ENCODE measurements at places on chromosomes 12 and 14.
A peak's percentile ranks its signal among the peaks of the same experiment; 100 is the strongest.

GRCh38 chr14:38124506-38124905, 83.2 kb upstream of the SSTR1 start:
- DNase-seq = no peak

GRCh38 chr12:30015631-30016337, 232.0 kb upstream of the TMTC1 start:
- no peak for DNase-seq

GRCh38 chr14:100738269-100738691, 11.6 kb downstream of the DLK1 start:
- DNase-seq = no peak

- no peak for DNase-seq
Measured at GRCh38 chr12:63222582-63222981, 71.6 kb upstream of the AVPR1A start.

DNA sequence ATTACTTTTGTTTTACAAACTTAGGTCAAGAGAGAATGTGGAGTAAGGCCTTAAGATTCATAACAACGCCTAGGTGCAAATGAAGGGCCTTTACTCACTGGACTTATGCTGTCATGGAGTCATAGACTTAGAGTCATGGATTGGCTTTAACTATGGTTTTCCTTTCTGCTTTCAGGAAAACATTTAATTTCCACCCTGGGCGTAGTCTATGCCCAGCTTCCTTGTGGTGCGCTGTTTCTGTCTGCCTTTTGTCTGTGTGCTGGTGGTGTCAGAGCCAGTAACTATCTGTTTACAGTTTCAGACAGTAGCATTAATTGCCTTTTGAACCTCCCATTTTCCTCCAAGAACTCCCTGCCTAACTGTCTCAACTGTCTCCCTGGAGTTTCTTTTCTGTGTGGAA, 31.8 kb upstream of the COX6A1 start:
- DNase-seq = no peak

GRCh38 chr14:61197416-61197815, 83.7 kb downstream of the TMEM30B start:
- no peak for DNase-seq

GRCh38 chr14:99995700-99996356, 69.4 kb upstream of the EVL start:
- peak; percentile 64 for DNase-seq

- no peak for DNase-seq
Measured at GRCh38 chr12:122035292-122035691, 13.6 kb downstream of the BCL7A start.

DNA sequence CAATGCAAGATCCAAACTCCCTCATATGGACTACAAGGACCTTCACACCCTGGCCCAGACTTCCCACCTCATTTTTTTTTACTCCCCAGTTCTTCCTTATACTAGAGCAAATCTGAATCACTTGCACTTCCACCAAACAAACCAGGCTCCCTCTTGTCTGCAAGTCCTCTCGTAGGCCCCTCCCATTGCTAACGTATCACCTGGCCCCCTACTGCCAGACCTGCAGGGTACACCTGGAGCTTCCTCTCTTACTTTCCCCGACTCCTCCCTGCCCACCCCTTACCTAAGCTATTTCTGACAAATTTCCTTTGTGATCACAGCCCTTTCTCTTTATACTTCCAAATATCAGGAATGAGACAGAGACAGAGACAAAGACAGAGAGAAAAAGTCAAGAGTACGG, 463.9 kb downstream of the GALC start:
- DNase-seq = no peak

DNA sequence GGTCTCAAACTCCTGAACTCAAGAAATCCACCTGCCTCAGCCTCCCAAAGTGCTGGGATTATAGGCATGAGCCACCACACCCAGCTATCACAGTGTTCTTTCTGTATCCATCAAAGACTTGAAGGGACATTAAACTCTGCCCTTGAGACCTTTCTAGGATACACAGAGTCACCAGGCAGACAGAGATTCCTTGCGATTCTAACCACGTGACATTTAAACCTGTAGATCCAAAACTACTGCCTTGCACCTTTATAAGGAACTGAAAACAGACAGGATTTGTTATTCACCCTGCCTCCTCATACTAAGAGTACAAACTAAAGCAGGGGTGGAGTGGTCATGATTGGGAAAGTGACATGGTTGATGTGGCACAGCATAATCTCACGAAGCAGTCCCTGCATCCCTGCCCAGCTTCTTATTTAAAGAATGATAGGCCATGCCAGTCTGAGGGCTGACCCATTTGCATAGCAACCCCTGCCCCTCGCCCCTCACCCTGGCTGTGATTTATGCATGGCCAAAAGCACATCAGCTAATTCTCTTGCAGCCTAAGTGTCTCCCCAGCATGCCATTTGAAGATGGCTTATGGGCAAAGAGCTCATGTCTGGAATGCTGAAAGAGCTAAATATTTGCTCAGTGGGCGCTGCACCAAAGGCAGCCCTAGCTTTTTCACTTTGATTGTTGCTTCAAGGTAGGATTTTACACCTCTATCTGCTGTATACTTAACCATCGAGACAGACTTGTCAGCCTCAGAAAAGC, 43.2 kb upstream of the MYBPC1 start:
- no peak for DNase-seq

GRCh38 chr14:67602076-67602475, 2.0 kb upstream of the PIGH start:
- no peak for DNase-seq

DNA sequence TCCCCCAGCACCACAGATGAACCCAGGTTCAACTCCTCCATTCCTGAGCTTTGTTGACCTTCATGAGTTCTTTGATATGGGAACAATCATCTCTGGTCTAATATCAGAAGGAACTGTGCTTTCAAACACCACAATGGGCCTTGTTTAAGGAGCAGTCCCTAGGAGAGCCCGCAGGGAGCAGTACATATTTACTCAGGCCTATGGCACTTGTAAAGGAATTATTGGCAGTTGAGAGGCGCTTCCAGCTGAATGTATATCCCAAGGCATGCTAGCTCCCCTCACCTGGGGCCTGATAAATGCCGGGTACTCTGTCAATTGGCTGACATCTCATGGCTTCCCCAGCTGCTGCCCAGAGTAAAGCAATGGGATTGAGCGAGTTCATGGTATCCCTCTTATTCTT, 76.2 kb downstream of the ZFP36L1 start:
- DNase-seq = no peak

DNA sequence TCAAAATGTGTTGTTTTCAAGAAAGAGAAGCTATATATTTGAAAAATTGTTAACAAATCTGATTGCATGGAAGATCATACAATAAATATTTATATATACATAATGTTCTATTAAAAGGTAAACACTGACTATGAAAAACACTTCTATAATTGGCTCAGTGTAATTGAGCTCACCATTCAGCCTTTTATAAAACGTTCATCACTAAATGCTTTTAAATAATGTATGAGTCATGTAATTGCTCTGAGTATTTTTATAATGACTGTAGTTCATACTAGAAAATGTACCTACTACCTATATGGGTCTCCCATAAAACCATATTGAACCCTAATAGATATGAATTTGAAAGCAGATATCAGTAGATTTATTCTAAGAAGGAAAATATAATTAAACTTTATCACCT, 240.4 kb upstream of the MGAT4C start:
- no peak for DNase-seq

DNA sequence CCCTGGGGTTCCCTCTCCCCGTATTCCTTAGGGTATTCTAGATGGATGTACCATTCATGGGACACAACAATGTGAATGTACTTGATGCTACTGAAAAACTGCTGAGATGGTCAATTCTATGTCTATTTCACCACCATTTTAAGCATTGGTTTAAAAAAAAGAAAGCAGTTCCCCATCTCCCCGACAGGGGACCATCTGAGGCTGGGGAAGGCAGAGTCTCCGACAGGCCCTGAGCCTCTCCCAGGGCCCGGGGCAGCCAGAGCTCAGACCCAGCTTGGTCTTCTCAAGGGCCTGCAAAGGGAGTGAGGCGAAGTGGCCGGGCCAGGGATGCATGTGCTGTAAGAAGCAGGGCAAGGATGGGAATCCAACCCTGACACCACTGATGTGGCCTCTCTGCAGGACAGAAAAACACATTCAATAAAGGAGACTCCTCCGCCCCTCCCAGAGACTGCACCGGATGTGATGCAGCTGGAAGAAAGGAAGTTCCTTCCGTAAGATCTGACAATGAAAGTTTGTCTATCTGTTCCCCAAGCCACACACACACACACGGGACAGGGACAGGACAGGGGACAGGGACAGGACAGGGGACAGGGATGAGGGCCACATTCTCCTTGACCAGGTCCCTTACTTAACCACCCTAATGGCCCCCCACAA, 234.1 kb downstream of the BCL11B start:
- DNase-seq = no peak

GRCh38 chr12:130645751-130646150, 70.3 kb downstream of the RIMBP2 start:
- DNase-seq = no peak

DNA sequence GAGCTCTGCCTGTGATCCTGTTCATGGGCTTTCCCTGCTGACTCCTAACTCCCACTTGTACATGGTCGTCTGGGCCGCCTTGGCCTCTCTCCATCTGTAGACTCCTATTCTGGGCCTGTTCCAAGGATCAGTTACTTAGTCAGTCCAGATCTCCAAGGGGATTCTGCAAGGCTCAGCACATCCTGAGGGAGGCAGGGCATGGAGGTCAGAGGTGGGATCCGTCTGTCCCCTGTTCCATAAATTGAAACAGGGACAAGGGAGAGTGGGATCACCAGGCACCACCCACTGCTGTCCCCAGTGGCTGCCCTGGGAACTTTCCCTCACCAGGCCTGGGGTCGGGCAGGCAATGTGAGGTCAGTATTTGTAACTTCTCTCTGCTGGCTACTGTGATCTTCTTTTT, 43.5 kb downstream of the KCTD10 start:
- no peak for DNase-seq

- no peak for DNase-seq
Measured at GRCh38 chr14:104191409-104191997, 53.1 kb downstream of the KIF26A start.

DNA sequence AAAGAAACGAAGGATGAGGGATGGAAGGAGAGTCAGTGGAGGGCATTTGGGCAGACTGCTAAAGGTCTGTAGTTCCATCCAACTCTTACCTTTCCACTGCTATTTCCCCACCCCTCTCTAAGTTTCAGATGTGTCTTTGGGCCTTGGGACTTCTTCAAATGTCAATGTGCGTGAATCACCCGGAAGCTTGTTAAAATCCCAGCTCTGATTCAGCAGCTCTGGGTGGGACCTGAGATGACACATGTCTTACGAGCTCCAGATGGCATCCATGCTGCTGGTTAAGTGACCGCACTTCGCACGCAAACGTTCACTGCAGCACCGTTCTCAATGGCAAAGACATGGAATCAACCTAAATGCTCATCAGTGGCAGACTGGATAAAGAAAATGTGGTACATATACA, 309.9 kb downstream of the VRK1 start:
- DNase-seq = no peak

DNA sequence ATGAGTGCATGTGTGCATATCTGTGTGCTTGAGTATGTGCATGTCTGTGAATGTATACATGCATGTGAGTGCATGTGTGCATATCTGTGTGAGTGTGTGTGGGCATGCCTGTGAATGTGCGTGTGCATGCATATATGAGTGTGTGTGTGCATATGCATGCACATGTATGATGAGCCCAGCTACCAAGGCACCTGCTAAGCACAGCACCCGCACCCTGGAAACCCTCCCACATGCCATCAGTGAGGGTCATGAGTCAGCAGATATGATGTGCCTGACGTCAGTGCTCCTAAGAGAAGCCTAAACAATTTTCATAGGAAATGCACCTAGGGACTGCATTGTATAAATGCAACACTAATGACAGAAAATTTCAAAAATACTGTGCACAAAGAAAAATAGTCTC, 151.1 kb downstream of the KIF26A start:
- no peak for DNase-seq

DNA sequence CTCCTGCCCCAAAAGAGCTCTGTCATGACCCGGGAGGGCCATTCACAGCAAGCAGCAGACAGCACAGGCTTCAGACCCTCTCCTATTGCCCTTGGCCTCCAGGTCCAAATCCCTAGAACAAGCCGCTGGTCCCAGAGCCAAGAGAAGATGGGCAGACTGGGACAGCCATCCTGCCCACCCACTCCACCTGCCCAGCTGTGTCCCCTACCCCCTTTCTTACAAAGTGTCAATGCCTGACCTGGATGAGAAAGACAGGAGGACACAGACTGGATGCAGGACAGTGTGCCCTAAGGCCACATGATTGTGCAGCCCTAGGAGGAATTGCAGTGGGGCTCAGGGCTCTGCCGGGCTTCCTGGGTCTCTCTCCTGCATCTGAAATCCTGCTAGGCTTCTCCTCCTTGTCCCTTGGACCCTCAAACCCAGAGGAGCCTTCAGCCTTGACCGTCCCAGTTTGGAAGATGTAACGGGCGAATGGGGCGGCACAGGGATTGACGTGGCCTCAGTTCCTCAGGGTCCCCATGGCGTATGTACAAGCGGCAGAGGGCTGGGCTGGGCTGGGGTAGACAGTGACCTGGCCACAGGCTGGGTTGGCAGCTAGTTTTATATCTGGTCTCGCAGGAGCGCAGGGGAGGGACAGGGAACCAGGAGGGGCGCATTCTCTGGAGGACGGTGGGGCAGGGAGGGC, 27.1 kb upstream of the BCDIN3D start:
- DNase-seq = no peak

DNA sequence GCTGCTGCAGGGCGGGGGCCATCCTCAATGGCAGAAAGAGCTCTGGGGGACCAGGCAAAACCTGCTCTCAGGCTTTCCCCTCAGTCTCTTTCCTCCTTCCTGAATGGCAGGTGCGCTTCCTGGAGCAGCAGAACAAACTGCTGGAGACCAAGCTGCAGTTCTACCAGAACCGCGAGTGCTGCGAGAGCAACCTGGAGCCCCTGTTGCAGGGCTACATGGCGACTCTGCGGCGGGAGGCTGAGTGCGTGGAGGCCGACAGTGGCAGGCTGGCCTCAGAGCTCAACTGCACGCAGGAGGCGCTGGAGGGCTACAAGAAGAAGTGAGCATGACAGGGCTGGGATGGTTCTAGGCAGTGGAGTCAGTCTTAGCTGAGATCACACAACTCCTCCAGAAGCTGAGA, 22.9 kb upstream of the KRT83 start:
- no peak for DNase-seq

Data from stimulated activated CD4-positive, alpha-beta T cell treated with anti-CD3 and anti-CD28 coated beads, Interleukin-12 subunit alpha, Interleukin-12 subunit beta, amount 100 ng/mL, for 24 hours (primary cell).